Stimulated activated CD4-positive, alpha-beta T cell treated with anti-CD3 and anti-CD28 coated beads, Interleukin-4, amount 100 ng/mL, for 48 hours (primary cell): ENCODE measurements at places on chromosomes 12 and 14.
A peak's percentile ranks its signal among the peaks of the same experiment; 100 is the strongest.

DNA sequence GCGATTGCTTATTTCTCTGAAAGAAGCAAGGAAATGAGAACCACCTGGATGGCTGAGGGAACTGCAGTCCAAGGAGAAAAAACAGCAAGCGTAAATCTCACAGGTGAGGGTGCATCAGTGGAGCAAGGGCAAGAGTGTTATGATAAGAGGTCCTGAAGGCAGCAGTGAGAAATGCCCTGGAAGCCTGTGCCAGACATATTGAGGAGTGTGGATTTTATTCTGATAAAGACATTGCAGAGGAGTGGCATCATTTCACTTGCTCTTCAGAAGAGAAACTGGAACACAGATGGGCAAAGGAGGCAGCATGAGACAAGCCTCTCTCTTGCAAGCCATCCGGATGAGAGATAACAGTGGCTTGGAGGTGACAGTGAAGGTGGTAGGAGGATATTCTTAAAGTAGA, 78.5 kb downstream of the PDE3A start:
- DNase-seq = no peak

DNA sequence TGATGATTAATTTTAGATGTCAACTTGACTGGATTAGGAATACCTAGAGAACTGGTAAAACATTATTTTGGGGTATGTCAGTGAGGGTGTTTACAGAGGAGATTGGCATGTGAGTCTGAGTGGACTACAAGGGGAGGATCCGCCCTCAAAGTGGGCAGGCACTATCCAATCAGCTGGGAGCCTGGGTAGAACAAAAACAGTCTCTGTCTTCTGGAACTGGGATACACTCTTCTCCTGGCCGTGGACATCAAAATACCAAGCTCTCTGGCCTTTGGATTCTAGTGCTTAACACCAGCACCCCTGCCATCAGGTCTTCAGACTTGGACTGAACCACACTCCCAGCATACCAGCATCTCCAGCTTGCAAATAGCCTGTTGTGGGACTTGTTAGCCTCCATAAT, 4.4 kb upstream of the SCAF11 start:
- DNase-seq = no peak

GRCh38 chr14:89277203-89277602, 139.8 kb downstream of the FOXN3 start:
- DNase-seq = no peak

GRCh38 chr12:2300886-2301285, 248.1 kb downstream of the CACNA1C start:
- no peak for DNase-seq

DNA sequence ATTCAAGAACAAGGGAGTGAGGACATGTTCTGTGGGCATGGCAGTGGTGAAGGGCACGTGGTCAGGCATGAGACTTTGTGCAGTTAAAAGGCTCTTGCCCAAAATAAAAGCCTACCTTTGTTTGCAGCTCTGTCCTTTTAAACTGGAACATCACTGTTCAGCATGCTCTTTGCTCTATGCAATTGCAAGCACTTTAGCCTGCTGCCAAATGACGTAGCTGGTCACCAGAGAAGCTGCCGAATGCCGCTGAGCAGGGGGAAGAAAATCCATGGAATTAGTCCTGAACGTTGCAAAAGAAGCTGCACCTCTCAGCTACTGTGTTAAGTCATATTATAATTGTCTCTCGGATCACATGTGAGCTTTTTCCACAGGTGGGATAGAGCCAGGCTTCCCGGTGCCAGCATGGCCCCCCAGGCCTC, 176.3 kb upstream of the DIO2 start:
- DNase-seq = no peak

- no peak for DNase-seq
These were observed 53.7 kb downstream of the EFCAB11 start for GRCh38 chr14:89900802-89901201.

DNA sequence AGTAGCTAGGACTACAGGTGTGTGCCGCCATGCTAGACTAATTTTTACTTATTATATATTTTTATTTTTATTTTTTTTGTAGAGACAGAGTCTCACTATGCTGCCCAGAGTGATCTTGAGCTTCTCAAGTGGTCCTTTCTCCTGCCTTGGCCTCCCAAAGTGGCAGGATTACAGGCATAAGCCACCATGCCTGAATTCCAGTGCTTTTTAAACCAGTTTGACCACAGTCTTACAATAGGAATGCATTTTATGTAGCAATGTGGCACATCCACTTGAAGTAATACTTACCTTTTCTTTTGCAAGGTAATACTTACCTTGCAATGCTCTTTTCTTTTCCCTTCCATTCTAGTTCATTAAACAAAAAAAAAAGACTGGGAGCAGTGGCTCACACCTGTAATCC, 38.0 kb upstream of the CPM start:
- DNase-seq = no peak

- DNase-seq = no peak
These were observed 62.8 kb downstream of the PRMT8 start for GRCh38 chr12:3553681-3554370.

DNA sequence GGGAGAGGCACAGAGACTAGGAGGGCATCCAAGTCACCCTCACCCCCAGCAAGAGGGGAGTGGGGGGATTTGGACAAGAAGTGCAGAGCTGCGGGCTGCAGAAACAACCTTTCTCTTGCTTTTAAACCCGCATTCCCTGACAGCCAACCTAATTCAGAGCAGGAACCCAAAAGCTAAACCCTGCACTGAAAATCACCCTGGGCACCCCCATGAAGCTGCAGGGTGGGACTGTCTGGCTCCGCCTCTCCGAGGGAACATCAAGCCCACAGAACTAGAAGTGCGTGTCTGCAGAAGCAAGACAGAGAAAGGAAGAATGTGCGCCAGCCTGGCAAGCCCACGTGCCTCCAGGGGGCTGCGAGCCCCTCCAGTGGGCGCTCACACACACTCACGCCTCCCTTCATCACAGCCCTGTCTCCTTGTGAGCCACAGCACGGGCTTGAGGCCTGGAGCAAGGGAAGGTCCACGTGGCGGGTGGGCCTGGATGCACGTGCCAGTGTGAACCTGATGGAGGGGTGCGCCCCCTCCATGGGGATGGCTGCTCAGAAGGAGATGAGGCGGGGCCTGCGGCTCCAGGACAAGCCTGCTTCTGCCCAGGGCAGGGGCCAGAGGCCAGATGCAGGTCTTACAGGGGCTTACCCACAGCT, 27.8 kb upstream of the PNMA1 start:
- DNase-seq = no peak

DNA sequence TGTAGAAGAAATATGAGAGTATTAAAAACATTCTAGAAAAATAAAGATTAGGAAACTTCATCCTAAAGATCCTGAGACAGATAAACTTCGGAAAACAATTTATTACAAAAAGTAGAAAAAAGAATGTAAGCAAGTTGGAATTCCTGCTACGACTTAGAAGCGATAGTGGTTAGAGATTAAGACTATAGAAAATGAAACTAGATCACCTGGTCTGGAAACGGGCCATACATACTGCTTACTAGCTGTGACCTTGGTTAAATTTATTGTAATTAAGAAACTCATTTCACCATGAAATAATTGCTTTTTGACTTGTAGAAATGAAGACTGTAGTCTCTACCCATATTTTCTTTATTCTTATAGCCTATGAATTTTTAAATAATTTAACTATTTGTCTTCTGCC, 614.1 kb downstream of the SLC16A7 start:
- DNase-seq = no peak

DNA sequence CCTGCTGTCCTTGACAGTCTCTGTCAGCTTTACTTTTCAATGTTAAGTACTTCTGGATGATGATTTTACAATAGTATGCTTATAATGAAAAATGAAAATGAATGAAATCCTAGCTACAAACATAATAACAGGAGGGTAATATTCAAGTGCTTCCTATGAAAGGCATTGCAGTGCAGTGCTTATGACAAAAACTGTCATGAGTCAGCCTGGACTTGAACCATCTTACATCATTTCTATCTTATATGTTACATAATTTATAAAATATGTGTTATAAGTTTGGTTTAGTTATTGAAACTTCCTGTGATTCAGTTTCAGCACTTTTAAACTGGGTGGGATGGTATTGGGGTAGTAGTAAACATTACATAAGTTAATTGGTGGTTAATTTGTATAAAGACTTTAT, 451.7 kb downstream of the TMEM117 start:
- no peak for DNase-seq

GRCh38 chr14:50012644-50013043, 103.7 kb downstream of the VCPKMT start:
- no peak for DNase-seq

DNA sequence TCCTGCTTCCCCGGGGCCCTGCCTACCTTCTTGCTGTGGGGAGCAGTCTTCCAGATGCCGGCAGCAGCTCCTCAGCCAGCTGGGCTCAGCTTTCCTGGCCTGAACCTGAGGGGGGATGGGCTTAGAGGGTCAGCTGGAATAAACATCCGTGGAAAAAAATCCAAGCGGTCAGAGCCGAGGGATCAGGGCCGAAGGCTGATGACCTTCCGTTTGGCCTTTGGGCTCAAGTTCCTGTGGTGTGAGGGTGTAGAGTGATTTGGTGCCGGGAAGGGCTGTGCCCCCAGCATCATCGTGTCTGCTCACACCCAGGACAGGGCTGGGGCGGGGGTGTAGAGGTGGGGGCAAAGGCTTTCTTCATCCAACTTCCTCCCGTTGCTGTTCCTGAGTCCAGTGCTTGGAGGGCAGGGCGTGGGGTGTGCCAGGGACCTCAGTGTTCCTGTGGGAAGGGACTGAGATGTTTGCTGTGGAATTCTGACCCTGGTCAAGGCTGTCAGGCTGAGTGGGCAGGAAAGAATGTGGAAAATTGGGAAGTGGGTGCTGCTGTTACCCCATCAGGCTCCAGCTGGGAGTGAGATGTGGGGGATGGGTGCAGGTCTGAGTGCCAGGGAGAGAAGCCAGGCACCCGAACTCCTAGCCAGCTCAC, 2.6 kb downstream of the SMIM41 start:
- DNase-seq = no peak

DNA sequence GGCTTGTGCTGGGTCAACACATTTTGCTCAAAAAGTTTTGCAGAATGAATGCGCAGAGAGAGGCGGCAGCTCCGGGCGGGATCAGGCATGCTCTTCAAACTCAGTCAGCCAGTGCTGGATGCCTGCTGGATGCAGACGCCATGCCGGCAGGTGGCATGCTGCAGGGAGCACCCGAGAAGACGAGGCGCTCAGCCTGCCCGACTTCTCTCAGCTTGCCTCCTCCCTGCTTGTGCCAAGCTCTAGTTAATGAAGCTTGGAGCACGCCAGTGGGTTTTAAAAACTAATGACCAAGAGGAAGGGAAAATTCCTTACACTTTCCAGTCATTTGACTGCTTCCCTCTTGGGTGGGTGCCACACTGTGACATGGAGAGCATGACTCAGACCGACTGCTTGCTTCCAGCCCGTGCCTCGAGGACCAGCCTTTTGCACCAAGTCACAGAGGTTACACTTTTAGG, 39.8 kb downstream of the SLC24A4 start:
- no peak for DNase-seq

GRCh38 chr14:83478741-83479140, 1945.1 kb upstream of the SEL1L start:
- DNase-seq = no peak

- DNase-seq = no peak
These were observed 21.5 kb upstream of the BEGAIN start for GRCh38 chr14:100608586-100609330.

GRCh38 chr12:113399490-113399889, 4.2 kb downstream of the SDS start:
- no peak for DNase-seq

- peak; percentile 73 for DNase-seq
These were observed 67.4 kb downstream of the ACTN1 start for GRCh38 chr14:68911594-68912227.
